ENCODE measurements at places on chromosomes 3 and 15.

DNA sequence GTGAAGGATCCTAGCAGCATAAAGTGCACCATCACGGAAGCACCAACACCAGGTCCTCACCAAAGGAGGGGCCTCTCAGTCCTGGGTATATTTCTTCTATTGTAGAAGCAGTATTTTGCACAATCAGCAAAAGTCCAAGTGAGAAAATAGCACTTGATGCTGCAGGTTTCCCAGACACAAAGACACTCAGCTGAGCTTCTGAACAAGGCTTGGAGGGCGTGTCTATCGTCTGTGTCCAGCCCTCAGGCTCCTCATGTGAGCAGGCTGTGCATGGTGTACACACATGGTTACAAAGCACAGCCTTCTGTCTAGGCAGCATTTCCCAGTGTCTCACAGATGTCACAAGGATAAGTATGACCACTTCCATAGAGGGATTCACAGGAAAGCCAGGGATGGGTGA lies 98.3 kb upstream of the SPATA12 start:
- peak; percentile 94 for DNase-seq

DNA sequence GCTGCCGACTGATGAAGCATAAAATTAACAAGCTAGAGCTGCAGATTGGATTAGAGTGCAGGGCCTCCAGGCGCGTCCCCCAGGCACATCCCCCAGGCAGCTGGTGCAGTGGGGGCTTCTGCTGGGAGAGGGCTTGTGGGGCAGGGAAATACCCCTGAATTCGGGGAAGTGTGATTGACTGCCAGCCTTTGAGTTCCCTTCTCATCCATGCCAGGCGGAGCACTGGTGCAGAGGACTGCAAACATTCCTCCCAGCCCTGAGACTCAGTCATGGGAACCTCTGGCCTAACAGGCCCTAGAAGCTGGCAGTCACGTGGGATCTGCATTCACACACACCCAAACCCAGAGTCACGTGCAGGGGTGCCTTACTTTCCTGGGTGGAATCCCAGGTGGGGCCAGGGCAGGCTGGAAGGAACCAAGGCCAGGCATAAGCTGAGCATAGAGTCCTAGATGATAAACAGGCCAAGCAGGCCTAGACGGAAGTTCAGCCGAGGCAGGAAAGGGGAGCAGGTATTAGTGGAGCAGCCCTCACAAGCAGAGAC lies 46.2 kb upstream of the SEC22A start:
- DNase-seq, result no peak

DNA sequence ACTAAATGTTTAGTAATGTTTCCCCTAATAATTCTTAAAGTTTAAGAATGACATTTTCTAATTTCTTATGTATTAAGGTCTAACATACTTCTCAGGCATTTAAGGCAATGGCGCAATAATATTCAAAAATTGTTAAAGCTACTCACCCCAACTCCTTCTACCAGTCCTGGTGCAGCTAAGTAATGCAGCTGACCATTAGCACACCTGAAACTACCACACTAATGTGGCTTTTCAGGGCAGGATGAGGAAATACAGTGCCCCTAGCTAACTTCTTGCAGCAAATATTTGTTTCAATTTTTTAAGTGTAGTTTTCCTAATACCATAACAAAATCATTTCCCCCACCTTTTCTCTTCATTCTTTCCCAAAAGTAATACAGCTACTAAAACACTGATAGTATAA lies 827.7 kb downstream of the FHIT start:
- DNase-seq, result no peak

DNA sequence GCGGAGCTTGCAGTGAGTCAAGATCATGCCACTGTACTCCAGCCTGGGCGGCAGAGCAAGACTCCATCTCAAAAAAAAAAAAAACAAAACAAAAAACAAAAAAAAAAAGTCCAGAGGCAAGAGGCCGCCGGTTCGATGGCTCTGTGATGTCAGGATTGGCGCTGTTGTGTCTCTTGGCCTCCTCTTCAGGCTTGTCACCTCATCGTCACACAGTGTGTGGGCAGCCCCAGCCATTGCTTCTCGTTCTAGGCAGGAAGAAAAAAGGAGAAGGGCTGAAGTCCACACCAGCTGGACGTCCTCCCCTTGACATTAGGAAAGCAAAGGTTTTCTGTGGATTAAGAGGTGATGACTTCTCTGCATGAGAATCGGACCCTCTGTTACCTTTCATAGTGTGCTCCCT lies 191.1 kb downstream of the NSMCE3 start:
- DNase-seq, result no peak

DNA sequence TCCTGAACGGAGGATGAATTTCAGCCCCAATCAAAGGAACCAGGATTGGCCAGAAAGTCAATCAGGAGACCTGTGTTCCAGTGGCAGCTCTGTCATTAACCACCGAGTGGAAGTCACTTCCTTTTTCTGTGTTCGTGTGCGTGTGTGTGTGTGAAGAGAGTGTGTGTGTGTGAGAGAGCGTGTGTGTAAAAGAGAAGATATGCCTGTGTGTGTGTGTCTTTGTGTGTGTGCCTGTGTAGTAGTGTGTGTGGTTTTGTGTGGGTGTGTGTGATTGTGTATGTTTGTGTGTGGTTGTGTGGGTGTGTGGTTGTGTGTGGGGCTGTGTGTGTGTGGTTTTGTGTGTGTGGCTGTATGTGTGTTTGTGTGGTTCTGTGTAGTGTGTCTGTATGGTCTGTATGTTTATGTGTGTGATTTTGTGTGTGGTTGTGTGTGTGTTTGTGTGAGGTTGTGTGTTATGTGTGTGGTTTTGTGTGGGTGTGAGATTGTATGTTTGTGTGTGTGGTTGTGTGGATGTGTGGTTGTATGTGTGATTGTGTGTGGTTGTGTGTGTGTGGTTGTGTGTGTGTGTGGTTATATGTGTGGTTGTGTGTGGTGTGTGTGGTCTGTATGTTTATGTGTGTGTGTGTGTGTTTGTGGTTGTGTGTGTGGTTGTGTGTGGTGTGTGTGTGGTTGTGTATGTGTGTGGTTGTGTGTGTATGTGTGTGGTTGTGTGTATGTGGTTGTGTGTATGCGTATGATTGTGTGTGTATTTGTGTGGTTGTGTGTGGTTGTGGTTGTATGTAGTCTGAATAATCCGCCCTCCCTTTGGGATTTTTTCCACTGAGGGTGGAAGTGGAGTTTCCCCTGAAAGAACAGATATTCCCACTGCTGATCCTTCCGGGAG lies 314.4 kb downstream of the SHQ1 start:
- DNase-seq, result no peak

- DNase-seq, result no peak
Observed at GRCh38 chr3:23815879-23816278, 10.1 kb downstream of the UBE2E1 start.

DNA sequence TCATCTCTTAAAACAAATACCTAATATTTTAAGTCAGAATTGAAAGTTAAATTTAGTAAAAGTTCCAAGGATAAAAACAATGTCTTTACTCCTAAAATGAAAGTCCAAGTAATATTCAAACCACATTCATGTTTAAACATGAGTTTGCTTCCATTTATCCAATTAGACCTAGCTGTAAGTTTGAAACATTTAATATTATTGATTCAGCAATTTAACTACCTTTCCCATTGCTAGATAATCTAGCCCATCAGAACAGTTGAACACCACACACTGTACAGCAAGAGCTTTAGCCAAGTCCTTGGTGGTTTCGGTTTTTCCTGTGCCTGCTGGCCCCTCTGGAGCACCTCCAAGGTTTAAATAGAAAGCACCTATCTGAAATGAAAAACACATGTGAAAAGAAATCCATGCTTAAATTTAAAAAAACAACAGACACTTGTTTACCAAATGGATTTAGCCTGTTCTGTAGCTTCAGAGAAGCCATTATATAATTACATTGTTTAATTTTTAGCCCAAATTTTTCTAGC lies 97.8 kb downstream of the DNAH12 start:
- DNase-seq, result peak; percentile 7

GRCh38 chr3:37770938-37771918 lies 90.5 kb upstream of the CTDSPL start:
- DNase-seq, result no peak

GRCh38 chr3:111735912-111736311 lies 123.2 kb upstream of the PHLDB2 start:
- DNase-seq, result no peak

GRCh38 chr3:26132942-26133341 lies 343.1 kb downstream of the OXSM start:
- DNase-seq, result no peak

DNA sequence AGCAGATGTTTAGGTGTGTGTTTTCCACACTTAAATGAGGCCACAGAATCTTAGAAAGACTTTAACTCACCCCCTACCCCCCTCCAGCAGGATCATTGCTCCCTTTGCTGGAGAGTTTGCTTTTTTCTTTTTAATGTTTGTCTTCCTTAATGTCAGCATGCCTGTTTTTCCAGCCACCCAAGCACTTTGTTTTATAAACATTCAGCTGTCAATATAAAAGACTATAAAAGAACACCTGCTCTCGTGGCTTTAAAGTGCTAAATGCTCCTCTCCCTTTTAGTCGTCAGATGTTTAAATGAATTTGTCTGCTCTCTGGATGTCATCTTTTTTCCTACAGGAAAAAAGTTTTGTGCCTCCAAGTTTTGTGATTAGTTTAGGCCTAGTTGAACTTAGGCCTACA lies 61.7 kb downstream of the SIDT1 start:
- DNase-seq, result no peak

GRCh38 chr15:61057376-61057775 lies 171.7 kb downstream of the RORA start:
- DNase-seq, result no peak

- no peak for DNase-seq
Observed at GRCh38 chr3:82636177-82636576, 874.7 kb upstream of the GBE1 start.

GRCh38 chr3:46022909-46023785 lies 4.1 kb downstream of the XCR1 start:
- no peak for DNase-seq

DNA sequence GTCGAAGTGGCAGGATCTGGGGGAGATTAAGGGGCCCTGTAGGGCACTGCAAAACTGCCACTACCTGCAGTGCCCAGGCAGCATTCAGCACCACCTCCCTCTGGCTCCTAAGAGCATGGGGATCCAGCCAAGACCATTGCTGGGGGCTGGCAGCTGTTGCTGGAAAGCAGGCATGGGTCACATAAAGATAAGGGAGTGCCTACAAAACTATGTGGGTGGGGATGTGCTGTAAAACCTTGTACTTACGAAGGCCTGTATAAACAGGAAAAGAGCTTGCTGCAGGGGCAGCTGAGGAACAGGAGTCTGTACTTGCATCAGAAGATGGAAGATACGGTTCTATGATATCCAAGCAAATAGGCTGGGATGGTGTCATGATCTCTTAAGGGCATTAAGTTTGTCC lies 27.1 kb downstream of the IL20RB start:
- no peak for DNase-seq

GRCh38 chr15:26298659-26299170 lies 435.6 kb upstream of the ATP10A start:
- no peak for DNase-seq

- no peak for DNase-seq
Observed at GRCh38 chr3:79392479-79392878, 375.3 kb downstream of the ROBO1 start.

GRCh38 chr15:26682598-26683164 lies 90.2 kb downstream of the GABRB3 start:
- DNase-seq, result no peak

GRCh38 chr15:74314795-74315438 lies 52.5 kb downstream of the CYP11A1 start:
- no peak for DNase-seq

GRCh38 chr15:31100738-31101137 lies 787 bp downstream of the TRPM1 start:
- no peak for DNase-seq

Measured in RPMI8226 (cell line).